Sigmoid colon (tissue), 7 donors: ENCODE measurements at places on chromosomes 2 and 18.

DNA sequence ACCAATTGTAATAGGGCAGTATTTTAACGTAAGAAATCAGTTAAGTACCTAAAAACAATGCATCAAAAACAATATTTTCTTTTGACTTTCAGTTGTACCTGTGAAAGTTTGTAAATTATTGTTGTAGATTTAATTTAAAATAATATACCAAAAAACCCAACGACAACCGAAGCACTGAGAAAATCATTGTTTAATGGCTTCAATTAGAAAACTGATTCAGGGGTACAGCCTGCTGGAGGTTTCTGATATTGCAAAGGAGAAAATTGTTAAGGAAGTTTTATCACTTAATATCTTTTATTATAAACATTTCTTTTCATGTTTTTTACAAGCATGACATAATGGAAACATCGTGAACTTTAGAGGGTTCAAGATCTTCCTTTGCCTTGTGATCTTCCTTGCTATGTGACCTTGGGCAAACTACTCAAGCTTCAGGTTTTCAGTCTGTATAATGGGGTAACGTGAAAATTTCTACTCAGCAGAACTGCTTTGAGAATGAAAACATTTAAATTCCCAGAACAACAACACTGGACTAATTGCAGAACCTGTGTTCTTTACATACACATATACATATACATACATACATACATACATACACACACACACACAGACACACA is 76.3 kb upstream of the GLS start:
- DNase-seq = no peak

- DNase-seq = no peak
Observed at GRCh38 chr18:3117493-3118192, 102.1 kb downstream of the MYOM1 start.

GRCh38 chr2:223052548-223053483 is 826 bp downstream of the KCNE4 start:
- peak; percentile 72 for DNase-seq

GRCh38 chr2:98164256-98164655 is 77.3 kb downstream of the VWA3B start:
- DNase-seq = no peak

DNA sequence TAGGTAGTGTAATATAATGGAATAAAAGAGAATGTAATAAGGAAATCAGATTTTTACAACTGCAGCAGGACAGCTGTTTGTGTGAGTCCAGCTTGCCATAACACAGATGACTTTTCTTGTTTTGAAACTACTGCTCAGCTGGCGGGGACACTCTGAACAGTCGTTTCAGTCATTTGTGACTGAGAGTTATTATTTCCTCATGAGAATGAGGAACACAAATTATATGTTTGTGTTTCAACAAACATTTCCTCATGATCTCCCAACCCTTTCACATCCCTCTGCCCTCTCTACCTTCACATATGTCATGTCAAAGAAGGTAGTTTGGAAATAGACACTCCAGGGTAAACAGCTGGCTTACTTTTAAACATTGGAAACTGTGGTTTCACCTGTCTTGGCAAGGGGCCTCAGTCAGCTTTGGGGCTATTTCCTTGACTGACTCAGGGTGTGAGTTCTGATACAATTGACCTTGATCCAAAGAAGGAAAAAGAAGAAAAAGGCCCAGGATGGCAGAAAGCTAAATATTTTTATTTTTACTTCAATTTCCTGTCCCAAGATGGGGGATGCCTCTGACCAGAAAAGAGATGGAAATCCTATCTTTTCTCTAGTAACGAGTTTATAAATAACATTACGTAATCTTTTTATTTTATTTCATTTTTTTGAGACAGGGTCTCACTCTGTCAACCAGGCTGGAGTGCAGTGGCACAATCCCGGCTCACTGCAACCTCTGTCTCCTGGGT is 593 bp downstream of the SP140L start:
- no peak for DNase-seq

- no peak for DNase-seq
Observed at GRCh38 chr2:46771309-46771708, 144.3 kb downstream of the MCFD2 start.

DNA sequence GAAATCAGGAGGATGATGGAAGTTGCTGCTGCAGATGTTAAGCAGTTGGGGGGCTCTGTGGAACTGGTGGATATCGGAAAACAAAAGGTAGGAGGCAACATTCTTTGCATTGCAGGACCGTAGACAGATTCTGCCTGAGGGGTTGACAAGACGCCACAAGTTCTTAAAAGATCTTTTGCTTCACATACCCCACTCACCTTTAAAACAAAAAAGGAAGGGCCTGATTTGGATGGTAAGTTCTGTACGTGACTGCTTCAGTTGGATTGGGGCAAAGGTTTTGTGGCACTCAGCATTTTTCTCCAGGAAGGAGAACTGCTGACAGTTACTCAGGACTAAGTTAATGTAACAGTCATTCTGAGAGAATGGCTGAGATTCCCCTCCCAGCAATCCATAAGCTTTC is 5.2 kb downstream of the CNDP2 start:
- peak; percentile 25 for DNase-seq

DNA sequence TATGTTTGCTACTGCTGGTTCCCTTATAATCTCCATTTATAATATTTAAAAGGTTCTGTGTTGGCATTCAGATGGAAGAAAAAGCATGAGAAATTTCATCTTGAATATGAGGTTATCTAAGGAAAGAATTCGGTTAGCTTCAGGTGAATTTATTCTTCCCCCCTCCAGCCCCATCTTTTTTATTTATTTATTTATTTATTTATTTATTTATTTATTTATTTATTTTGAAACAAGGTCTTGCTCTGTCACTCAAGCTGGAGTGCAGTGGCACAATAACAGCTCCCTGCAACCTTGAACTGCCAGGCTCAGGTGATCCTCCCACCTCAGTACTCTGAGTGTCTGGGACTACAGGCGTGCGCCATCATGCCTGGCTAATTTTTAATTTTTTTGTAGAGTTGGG is 95.5 kb upstream of the VWC2L start:
- DNase-seq = no peak

- DNase-seq = no peak
Observed at GRCh38 chr2:72846171-72847095, 20.6 kb upstream of the EXOC6B start.

- DNase-seq = no peak
Observed at GRCh38 chr18:11751341-11752115, 62.5 kb downstream of the GNAL start.

- DNase-seq = peak; percentile 79
Observed at GRCh38 chr2:66364495-66365333, 70.2 kb upstream of the MEIS1 start.

- no peak for DNase-seq
Observed at GRCh38 chr2:44731505-44731904, 210.0 kb upstream of the SIX3 start.

- DNase-seq = no peak
Observed at GRCh38 chr2:118493213-118493612, 354.2 kb downstream of the EN1 start.

GRCh38 chr2:105490956-105491355 is 92.1 kb upstream of the FHL2 start:
- no peak for DNase-seq

- no peak for DNase-seq
Observed at GRCh38 chr2:176079831-176080539, 3.8 kb downstream of the EVX2 start.

DNA sequence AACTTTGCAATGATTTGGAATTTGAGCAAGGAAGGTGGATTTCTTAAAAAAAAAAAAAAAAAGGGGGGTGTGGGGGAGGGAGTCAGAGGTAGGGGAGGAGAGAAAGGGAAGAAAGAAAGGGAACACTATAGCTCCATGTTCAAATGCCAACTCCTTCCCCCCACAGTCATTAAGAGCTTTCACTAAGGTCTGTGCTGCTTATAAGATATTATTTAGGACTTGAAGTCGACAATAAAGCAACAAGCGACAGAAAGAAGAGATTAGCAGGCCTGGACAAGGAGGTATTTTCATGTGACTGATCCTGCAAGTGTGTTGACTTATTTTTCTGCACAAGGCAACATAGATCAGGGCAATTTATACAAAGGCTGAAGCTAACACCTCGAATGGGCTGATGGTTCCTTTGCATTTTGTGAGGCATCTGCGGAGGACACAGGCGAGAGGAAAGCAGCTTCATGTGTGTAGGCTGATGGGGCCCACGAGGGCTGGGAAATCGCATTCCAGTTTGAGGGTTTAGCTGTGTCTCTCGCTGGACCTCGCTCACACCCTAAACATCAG is 382.0 kb downstream of the SOX11 start:
- no peak for DNase-seq

DNA sequence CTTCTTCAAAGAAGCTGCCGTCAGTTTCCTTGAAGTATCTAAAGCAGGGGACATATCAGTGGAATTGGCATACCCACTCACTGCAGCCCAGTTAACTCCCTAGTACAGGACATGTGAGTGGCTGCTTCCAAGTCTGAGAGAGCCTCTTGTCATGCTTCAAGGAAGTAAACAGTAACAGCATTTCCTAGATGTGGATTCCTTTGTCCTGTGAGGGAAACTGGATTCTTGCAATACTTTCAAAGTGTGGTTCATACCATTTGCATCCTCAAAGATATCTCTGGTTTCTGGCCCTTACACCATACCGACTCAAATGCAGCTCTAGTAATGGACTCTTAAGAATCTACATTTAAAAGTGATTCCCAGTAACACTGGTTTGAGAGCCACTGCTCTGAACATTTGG is 87.2 kb downstream of the ESCO1 start:
- DNase-seq = no peak

DNA sequence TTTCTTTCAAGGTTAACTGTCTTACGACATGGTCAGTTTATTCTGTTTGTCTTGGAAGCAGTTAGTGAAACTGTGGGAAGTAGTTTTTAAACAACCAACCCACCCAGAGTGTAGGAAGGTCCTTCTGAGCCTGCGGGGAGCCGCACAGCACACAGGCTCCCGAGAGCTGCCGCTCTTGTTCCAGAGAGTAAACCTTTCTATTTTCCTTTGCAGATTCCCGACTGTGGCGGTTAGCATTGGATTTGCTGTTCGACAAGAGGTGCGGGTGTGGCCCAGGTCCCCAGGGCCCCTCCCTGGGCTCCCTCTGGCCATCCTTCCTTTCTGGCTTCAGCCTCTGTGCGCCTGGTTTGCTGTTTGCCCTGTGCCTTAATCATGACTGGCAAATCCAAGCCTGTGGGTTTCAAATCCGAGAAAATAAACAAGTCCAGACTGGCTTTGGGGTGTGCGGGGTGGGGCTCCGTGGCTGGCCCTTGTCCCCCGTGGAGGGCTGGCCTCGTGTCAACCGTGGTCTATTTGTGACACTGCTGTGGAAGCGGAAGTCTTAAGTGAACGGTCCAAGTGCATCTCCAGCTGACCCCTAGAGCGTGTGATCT is 30.7 kb downstream of the IMPA2 start:
- no peak for DNase-seq

DNA sequence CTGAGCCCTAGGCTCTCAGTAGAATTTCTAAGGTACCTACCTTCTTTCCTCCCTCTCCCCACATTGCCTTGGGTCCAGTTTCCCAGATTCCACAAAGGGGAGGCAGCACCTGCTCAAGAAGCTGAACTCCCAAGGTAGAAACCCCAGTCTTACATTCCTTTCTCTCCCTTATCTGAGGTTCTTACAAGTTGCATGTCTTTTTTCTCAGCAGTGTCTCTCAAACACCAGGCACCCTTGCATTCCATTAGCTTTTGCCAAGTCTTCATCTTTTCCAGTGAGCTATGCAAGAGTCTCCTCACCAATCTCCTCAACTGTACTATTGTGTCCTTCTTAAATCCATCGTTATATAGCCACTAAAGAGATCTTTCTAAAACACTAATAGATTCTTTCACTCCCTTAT is 4.1 kb upstream of the NT5C1B start:
- no peak for DNase-seq

DNA sequence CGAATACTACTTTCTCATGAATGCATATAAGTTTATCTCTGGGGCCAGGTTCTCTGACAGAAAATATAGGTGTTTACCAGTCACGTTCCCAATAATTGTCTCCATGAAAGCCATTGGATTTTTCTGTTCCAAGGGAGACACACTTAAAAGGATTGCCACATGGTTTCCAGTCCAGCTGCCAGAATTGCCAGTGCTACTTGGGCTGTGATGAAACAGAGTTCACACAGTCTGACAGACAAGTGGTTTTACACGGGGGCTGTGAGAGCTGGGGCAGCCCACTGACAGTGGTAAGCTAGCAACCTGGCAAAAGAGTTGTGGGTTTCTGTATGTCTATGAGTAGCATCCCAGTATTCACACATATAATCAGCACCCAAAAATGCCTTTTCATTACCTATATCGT is 27.7 kb upstream of the ATRAID start:
- no peak for DNase-seq

DNA sequence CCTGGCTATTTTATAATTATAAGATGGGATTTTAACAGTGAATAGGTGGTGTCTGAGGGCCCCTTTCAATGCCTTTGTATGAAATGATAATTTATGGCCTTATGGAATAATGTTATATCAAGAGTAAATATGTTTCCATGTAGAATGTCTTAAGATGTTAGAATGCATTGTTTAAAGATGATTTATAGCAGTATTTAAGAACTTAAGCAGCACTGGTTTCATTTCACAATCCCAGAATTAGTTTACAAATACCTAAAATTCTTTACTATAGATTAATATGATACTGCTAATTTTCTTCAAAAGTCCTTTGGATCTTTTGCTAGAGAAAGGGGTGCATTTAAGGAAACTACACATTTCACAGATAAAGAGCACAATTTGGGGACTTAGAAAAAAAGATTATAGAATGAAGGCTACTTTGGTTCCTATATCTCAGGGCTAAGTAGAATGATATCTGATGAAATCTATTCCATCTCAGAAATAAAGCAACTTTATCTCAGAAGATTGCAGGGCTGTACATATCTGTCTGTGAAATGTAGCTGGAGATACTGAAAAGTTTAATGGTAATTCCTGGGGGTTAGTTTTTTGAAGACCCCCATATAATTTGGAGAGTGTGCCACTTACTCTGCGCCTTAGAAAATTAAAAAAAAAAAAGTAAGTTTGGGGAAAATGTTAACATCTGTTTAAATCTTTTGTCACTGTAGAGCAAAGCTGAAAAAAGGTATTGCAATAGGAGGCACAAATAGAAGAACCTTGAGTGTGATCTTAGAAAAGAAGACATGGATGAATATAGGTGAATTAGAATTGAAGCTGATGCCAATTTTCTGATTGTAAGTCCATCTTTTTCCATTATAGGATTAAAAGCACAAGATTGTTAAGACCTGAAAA is 123.4 kb downstream of the GULP1 start:
- no peak for DNase-seq

DNA sequence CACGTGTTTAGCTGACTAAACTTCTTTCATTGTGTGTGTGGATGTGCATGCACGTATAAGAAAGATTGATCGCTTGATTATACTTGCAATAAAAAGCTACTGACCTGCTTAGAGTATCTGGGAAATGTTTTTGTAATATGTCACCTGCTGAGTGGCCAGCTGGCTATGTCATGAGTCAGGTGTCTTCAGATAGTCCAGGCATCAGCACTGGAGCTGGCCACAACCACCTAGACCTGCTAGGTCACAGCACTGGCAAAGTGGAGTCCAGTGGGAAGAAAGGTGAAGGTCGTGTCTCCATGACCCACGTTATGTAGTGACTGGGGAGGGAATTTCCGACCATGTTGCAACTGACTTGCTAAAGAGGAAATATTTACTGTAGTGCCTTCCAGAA is 147.0 kb downstream of the ESCO1 start:
- DNase-seq = peak; percentile 67

GRCh38 chr18:75410611-75411010 is 16.9 kb downstream of the SMIM21 start:
- DNase-seq = no peak
